Activated CD4-positive, alpha-beta T cell treated with anti-CD3 and anti-CD28 coated beads, Interleukin-2, amount 50 U/mL, for 16 hours (primary cell): ENCODE measurements at places on chromosomes 7 and 10.

DNA sequence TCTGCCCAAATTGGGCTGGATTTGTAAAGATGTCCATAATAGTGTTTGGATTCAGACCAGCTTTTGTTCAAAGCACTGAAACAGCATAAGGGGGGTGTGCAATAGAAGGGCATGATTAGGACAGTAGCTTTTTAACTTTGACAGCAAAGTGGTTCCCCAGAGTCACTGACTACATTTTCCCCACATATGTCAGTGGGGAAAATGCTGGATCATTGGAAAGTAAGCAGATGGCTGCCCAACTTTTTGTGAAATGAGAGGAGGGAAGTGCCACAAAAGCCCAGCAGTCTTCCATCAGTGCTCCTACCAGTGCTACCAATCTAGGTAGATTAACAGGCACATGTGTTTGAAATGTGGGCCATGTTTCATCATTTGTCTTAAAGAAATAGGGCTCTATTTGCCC is 162.8 kb downstream of the FZD1 start:
- DNase-seq, result no peak

GRCh38 chr7:23205577-23205908 is 23.7 kb downstream of the NUP42 start:
- no peak for DNase-seq

GRCh38 chr10:51821745-51822144 is 122.3 kb upstream of the CSTF2T start:
- no peak for DNase-seq

DNA sequence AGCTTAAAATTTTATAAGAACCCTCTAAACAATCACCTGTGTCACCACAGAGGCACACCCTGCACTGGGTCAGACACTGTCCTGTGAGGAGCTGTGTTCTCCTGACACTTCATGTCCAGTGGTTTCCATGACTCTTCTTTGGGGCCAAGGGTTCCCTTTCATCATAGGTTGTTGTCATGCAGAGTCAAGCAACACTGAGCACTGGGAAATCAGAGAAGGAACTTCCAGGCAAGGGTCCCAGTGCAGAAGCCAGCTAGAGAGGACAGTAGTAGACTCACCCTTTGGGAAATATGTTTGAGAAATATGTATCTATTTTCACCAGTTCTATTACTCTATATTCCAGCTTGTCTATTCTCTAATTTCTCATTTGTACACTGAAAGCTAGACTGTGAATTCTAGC is 56.4 kb upstream of the PRSS58 start:
- no peak for DNase-seq

DNA sequence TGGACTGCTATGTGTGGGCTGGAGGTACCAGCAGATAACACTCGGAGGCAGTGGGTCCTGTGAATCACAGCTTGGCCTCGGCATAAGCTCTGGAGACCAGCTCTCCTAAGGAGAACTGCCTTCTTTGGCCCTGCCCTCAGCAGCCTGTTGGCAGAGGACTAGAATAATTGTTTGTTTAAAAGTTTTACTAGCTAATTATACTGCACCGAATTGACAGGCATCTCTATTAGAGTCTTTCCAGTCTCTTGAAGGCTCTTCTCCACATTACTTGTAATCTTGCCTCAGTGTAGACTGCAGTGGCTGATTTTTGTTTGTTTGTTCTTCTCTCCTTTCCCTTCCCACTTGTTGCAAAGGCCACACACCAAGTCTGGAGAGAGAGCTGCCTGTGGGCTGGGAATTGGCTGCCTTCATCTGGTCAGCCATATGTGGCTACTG is 183.2 kb downstream of the AUTS2 start:
- no peak for DNase-seq

GRCh38 chr7:35533902-35534301 is 161.0 kb downstream of the HERPUD2 start:
- DNase-seq, result no peak
